ENCODE measurements at places on chromosomes 5 and 9. TPM values are rescaled to one million over a fixed set of nuclear protein-coding genes. Genes with fewer than 3 reads are reported as not detected.

Gene NUTM2G
- total RNA-seq, result not detected

Gene GARIN3
- 0.31 TPM for total RNA-seq

Gene CCL27
- total RNA-seq, result not detected

Gene PAX5
- total RNA-seq, result 0.32 TPM

Gene CCL21
- not detected for total RNA-seq

Gene LCN1
- not detected for total RNA-seq

Gene SYNPO
- total RNA-seq, result not detected

Gene HRCT1
- not detected for total RNA-seq

Gene ZNF883
- not detected for total RNA-seq

Gene RGS7BP
- not detected for total RNA-seq

Gene IFNA21
- total RNA-seq, result not detected

Gene SLCO6A1
- not detected for total RNA-seq

Gene CAMK2A
- not detected for total RNA-seq

Gene PCDH1
- not detected for total RNA-seq

Gene FBXL7
- total RNA-seq, result not detected

Gene PPIC
- not detected for total RNA-seq

Gene NEUROG1
- total RNA-seq, result not detected

Gene CCDC171
- total RNA-seq, result 1.4 TPM

Gene OLFM1
- total RNA-seq, result 0.47 TPM

Gene SPINK6
- not detected for total RNA-seq

Gene PRRT1B
- not detected for total RNA-seq

Gene RASGRF2
- total RNA-seq, result 22.6 TPM

Gene PCDHA4
- total RNA-seq, result not detected

Gene ENTREP1
- total RNA-seq, result not detected

Gene TUSC1
- total RNA-seq, result 0.47 TPM

Gene PCDHB10
- total RNA-seq, result not detected

Gene FST
- total RNA-seq, result 0.31 TPM

Gene MAMDC2
- total RNA-seq, result not detected

Gene FBP2
- total RNA-seq, result not detected
